ENCODE measurements at places on chromosomes 3 and 15.

DNA sequence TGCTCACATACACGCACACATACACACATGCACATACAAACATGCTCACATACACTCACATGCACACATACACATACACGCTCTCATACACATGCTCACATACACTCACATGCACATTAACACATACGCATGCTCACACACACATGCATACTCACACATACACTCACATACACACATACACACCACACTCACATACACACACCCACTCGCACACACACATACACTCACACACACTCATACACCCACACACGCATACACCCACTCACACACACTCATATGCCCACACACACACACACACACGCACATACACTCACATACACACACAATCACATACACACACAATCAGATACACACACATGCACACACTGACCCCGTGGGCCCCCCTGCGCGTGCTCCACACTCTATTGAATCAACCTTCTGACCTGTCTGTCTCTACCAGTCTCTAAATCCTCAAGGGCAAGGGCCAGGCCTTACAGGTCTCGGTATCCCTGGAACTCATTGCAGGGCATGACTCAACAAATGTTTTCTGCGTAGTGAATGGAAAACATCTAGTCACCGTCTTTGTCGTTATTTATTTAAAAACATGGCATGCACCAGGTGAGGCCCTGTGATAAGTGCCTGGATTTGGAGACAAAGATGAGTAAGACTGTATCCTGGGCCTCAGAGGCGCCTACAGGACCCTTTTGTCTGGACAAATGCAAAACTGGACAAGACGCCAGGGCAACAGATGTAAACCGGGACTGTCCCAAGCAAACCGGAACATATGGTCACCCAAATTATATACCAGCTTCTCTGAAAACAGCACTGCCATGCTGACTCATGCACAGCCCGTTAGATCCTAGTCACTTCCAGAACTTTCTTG, 41.8 kb downstream of the GRK7 start:
- DNase-seq, result no peak

GRCh38 chr3:194481103-194481502, 5.7 kb downstream of the ATP13A3 start:
- DNase-seq, result no peak

DNA sequence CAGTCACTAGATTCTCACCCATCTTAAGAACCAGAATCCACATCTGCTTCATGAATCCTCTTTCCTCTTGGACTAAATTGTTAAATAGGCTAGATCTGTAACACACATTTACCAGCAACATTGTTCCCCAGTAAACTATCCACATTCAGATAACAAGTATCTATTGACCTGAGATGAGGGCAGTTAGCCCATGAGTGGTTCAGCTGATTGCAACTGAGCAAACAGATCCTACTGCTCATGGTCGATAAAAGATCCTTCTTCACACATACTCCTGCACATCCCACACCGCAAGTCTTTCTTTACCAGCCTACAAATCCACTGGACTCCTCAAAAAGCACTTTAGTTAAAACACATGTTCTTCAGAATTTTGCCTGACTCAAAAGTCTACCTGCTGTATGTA, 59.2 kb downstream of the UACA start:
- DNase-seq, result no peak

DNA sequence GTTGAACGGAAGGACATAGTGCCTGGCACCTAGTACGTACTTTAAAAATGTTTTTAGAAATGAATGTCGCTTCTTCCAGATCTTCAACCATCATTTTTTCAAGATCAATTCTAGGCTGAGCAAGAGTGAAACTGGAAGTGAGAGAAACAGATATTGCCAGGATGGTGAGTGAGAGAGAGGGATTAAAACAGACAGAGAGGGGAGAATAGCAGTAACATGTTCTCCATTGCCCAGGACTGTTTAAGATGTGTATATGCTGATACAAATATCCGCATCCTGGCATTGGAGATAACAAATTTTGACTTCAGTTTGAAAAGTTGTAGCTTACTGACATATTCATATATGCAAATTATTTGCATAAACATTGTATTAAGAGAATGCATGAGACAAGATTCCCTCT, 1156.1 kb downstream of the TBL1XR1 start:
- no peak for DNase-seq
